A549 (cell line): ENCODE measurements at places on chromosomes 1 and 21. TPM values are rescaled to one million over a fixed set of nuclear protein-coding genes. Genes with fewer than 3 reads are reported as not detected.

KCNA2 gene
- 0.03 to 0.05 TPM (median 0.04 TPM) in 3 replicates for polyA plus RNA-seq

FRRS1 gene
- 2.0 to 2.4 TPM (median 2.2 TPM) in 3 replicates for polyA plus RNA-seq

FGR gene
- not detected in 3 replicates for polyA plus RNA-seq

TCP10L gene
- polyA plus RNA-seq, result 0.30 to 0.62 TPM (median 0.54 TPM) in 3 replicates

TRIM46 gene
- polyA plus RNA-seq, result 1.7 to 2.8 TPM (median 2.7 TPM) in 3 replicates

LAX1 gene
- polyA plus RNA-seq, result not detected in 3 replicates
